ENCODE measurements at places on chromosomes 2 and 18.

GRCh38 chr2:195563857-195564512, 93.0 kb upstream of the SLC39A10 start:
- no peak for DNase-seq

GRCh38 chr2:177606636-177607035, 214.1 kb downstream of the AGPS start:
- DNase-seq = no peak

- no peak for DNase-seq
Observed at GRCh38 chr2:236794176-236794957, 224.7 kb downstream of the ACKR3 start.

GRCh38 chr2:121868652-121869051, 113.2 kb downstream of the TSN start:
- DNase-seq = no peak

DNA sequence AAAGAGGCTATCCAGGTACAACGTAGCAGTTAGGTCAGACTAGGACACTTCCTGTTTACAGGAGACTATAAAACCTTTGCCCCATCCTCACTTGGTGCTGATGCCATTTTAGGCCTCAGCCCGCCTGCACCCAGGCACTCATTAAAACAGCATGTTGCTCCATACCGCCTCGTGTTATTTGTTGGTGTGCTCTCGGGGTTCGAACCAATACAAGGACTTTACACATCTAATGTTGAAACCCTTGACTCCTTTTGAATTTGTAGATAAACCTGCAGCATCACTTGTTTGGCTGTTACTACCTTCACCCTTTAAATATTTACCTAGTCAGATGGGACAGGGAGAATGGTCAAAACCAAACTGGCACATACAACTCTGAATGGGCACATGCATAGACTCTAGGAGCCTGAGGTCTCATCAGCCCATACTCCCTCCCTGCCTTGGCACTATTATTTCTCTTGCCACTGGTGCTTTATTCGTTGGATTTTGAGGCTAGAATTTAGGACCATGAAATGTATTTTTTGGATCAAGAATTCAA, 40.9 kb upstream of the CHST9 start:
- DNase-seq = no peak

DNA sequence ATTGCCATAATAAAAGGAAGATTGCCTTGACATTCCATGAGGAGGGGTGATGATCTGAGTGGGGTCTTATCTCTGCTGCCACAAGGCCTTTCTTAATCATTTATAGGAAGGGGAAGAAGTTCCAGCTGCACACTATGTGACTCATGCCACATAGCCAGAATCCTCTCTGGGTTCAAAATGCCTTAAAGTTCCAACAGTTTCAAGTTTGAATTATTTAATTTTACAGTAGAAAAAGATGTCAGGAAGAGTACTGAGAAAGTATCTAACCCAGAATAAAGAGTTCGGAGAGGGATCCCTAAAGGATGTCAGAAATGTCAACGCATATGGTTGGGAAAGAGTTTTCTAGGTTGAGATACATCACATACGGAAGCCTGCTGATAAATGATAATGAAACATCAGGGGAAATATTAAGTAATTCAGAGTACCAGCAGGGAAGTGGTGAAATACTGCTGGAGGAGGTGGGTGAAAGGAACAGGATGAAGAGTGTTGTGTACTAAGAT, 999.9 kb downstream of the TSN start:
- no peak for DNase-seq

- no peak for DNase-seq
Observed at GRCh38 chr2:71498261-71498701, 44.9 kb downstream of the DYSF start.

DNA sequence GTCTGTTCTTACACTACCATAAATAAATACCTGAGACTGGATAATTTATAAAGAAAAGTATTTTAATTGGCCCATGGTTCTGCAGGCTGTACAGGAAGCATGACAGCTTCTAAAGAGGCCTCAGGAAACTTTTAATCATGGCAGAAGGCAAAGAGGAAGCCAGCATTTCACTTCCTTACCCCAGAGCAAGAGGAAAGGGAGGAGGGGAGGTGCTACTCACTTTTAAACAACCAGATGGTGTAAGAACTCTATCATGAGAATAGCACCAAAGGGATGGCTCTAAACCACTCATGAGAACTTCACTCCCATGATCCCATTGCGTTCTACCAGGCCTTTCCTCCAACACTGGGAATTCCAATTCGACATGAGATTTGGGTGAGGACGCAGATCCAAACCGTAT, 344.4 kb upstream of the SLC39A10 start:
- DNase-seq = no peak

- no peak for DNase-seq
Observed at GRCh38 chr2:216700088-216700567, 4.8 kb upstream of the IGFBP5 start.

DNA sequence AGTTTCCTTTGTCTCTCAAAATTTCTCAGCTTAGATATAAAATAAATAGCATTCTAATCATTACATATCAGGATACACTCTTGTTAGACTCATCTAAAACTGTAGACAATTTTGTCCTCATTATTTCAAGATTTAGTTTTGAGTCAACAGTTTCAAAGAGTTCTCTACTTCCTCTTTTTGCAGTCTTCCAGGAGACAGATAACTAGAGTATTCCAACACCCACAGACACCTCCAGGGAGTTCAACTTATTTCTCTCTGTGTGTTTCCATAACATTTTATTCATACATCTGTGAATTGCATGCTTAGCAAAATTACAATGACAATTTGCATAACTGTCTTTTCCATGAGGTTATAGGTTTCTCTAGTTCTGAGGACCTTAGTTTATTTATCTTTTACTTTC, 166.6 kb upstream of the HNMT start:
- no peak for DNase-seq

DNA sequence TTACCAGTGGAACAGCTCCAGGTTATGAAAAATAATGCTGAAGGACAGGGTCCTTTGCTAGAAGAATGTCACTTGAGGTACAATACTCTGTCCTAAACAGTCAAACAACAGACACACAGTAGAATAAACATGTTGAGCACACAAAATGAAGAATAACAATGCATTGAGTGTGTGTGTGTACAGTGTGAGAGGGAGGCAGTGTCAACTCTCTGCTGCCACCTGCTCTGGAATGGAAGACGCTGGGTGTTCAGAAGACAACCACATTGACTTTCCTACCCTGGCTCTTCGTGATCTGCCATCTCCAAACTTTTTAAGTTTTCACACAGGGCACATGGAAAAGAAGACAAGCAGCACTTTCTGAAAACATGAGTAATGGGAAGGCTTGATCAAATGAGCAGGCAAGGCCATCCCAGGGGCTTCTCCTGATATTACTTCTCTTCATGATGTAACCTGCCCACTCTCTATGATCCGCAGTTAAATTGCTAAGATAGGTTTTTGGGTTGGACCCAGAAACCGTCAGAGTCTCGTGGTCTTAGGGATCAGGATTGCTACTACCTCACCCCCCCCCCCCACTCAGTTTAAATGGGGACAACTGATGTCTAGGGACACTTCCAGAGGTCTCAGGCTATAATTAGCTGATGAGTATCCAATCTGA, 533.2 kb upstream of the TNP1 start:
- no peak for DNase-seq

DNA sequence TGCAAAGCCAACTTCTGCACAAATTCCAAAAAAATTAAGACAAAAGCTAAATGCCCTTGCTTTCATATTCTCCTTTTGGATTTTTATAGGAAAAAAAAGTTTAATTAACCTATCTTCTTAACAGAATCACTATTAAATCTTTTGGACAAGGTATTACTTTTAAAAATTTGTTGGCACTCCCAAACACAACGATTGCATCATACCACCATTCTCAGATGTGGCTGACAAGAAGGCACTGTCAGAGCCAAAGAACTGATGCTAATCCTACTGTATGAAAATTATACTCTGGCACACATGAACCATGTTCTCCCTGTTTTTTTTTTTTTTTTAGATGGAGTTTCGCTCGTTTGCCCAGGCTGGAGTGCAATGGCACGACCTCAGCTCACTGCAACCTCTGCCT, 58.4 kb downstream of the NOL10 start:
- no peak for DNase-seq

DNA sequence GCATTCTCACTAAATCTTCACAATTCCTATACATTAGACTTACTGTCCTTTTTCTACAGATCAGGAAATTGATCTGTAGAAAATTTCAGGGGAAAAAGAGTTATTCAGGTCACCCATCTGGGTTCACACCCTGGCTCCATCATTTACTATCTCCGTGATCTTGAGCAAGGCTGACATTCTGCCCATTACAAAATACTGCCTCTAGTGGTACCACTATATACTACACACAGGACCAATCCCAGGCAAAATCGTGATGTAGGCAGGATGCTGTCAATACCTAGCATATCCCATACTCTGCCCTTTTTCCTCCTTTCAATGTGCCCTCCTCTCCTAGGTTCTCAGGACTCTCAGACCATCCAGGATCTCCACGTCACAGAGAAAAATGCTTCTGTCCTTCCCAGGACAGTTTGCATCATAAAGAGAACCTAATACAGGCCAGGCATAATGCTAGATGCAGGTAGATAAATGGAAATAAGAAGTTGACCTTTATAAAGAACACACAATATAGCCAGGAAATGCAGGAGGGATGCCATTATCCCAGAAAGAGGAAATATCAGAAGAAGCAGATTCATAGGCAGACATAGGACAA, 101.9 kb downstream of the CDH20 start:
- no peak for DNase-seq

DNA sequence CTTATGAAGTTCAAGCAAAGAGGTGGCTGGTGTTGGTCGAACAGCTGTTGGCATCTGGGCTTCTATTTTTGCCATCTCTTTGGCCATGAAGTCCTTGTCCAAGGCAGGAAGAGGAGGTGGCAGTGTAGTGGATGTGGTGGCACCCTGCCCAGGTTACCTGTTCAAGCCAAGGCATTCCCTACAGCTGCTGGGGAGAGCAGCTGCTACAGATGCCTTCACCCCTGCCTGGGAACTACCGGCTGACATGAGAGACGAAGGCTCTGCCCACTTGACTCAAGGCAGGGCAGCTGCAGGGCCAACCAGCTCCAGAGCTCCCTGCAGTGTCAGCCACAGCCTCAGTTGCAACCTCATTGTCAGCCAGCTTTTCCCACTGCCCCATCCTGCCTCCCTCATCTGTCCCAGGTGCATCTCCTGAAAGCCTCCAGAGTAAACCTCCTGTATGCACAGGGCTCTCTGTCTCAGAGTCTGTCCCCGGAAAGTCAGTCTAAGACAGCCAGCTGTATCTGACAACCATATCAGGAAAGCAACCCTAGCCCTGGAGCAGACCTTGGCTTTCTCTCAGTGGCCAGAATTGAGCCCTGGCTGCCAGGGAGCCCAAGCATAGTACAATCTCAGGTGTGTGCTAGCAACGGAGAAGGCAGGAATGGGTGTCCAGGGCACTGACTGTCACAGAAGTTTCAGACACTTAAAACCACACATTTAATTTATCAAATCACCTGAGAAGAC, 115.9 kb downstream of the RPIA start:
- DNase-seq = no peak

GRCh38 chr2:133530645-133531044, 37.6 kb downstream of the NCKAP5 start:
- no peak for DNase-seq

GRCh38 chr2:239138610-239139009, 262.2 kb downstream of the HDAC4 start:
- DNase-seq = no peak

DNA sequence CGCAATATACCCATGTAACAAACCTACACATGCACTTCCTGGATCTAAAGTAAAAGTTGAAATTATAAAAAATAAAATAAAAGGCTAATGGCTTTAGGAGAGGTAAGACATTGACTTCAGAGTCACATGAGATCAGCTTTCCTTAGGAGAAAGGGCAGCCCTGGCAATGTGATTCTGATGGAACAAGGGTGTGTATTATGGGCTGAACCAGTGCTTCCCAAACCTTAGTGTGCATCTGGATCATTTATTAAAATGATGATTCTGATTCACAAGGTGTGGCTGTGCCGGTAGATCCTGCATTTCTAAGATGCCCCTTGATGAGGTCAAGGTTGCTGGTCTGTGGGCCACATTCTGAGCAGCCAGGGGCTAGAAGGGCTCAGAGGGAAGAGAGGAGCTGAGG, 42.6 kb downstream of the LAMA3 start:
- DNase-seq = no peak

DNA sequence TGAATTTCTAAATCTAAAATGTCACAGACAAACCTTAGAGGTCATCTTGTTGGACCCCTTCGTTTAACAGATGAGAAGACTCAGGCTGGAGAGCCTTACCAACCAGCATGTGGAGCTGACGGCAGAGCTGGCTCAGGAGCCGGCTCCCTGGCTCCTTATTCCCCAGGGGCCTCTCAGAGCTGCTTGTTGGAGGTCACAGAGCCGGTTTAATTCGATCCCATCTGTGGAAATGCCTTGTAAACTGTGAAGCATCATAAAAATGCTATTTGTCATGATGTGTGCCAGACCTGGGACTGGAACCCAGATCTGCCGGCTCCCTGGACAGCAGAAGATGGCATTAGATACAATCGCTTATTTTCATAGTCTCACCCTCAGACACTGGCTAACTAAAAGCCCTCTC, 8.2 kb upstream of the CIB4 start:
- DNase-seq = no peak
